Activated T-helper 17 cell treated with anti-CD3 and anti-CD28 coated beads, Interleukin-2, amount 50 U/mL, for 72 hours (primary cell): ENCODE measurements at places on chromosomes 12 and 14. TPM values are rescaled to one million over a fixed set of nuclear protein-coding genes. Genes with fewer than 3 reads are reported as not detected.

The ADAM21 gene
- not detected for total RNA-seq

DNA sequence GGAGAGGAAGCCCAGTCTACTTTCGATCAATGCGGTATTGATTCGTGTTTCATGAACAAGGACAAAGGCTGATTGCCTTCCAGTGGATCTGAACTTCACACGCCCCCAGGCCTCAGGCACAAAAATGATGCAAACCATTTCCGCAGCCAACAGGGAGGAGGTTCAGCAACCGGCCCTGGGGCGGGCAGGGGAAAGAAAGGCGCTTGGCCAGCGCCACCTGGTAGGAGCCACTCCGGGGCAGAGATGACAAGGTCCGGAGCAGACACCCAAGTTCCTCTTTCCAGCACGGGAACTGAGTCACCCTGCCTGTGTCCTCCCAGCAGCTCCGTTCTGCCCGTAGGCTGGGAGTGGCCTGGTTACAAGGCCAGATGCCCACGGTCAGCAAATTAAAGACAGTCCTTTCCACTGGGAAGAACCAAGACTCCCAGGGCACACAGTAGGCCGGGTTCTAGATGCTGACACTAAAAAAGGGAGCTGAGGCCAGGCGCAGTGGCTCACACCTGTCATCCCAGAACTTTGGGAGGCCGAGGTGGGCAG lies 136.3 kb downstream of the SCARB1 start:
- no peak for ATAC-seq

- no peak for ATAC-seq
These were observed 20.3 kb downstream of the LRRC74A start for GRCh38 chr14:76846331-76847047.

The KRT5 gene
- not detected for total RNA-seq

DNA sequence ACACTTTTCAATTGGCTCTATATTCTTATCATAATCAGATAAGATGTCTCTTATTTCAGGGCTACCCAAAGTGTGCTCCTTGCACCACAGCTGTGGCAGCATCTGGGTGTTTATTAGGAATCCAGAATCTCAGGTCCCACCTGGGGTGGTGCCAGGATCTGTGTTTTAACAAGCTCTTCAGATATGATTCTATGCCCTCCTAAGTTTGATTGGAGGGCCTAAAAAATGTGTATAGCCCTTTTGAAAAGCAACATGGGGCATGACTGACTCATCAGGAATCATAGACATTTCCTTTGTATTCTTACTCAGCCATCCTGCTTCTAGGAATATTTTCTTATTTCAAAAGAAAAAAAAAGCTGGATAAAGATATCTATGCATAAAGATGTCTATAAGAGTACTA lies 103.1 kb downstream of the HELB start:
- ATAC-seq = no peak

GRCh38 chr14:100955201-100955600 lies 51.7 kb upstream of the RTL1 start:
- no peak for ATAC-seq

GRCh38 chr14:87934185-87934584 lies 58.8 kb downstream of the GALC start:
- no peak for ATAC-seq

The BEGAIN gene
- total RNA-seq = 2.1 TPM

GRCh38 chr12:34402899-34403705 lies 380.8 kb downstream of the ALG10 start:
- ATAC-seq = no peak

- ATAC-seq = no peak
These were observed 14.9 kb downstream of the ABCB9 start for GRCh38 chr12:122951406-122951805.

The TRIAP1 gene
- total RNA-seq = 31.8 TPM

DNA sequence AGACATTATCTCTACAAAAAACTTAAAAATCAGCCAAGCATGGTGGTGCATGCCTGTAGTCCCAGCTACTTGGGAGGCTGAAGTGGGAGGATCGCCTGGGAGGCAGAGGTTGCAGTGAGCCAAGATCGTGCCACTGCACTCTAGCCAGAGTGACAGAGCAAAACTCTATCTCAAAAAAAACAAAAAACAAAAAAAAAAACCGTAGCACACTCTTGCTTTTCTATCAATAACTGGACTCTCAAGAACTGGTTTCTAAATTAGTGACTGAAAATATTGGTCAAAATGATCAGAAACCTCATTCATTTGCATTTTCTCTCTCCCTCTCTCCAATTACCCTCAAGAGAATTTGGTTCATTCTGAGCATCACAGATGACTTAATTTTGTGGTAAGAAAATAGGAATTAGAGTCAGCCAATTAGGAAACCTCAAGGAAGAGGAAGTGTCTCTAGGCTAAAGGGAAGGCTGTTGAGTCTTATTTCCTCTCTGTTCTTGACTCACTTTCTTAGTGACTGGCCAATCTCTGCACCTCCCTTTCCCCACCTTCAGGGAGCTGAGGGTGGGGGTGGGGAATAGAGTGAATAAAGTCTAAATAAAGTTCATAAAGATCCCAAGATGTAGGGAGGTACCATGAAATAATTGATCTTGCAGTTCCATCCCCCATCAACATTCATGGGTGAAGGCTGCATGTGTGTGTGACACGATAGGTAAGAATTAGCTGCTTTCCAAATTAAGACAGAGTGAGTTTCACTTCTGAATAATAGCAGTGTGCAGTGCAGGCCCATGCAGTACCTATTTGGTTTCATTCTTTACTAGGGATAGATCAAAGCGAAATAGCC lies 6.8 kb upstream of the PSMA6 start:
- peak; percentile 62 for ATAC-seq

The SERPINA3 gene
- total RNA-seq = not detected

The NID2 gene
- 0.13 TPM for total RNA-seq

- no peak for ATAC-seq
These were observed 468.0 kb downstream of the FUT8 start for GRCh38 chr14:65880507-65880906.
